ENCODE measurements at places on chromosomes 13 and 19. TPM values are rescaled to one million over a fixed set of nuclear protein-coding genes. Genes with fewer than 3 reads are reported as not detected.

Gene PEAK3
- not detected for total RNA-seq

Gene CLEC11A
- total RNA-seq = 16.2 TPM

Gene TSEN34
- 140 TPM for total RNA-seq

Gene RXFP2
- not detected for total RNA-seq

Gene GPC6
- 11.0 TPM for total RNA-seq

Gene LHFPL6
- 19.1 TPM for total RNA-seq

Gene ACP7
- total RNA-seq = not detected

Gene IL4I1
- 20.6 TPM for total RNA-seq

Gene PRTN3
- total RNA-seq = not detected

Gene CLEC4G
- total RNA-seq = not detected

Gene HOMER3
- 518 TPM for total RNA-seq

Gene LILRB2
- total RNA-seq = not detected

Gene SLC6A16
- 2.3 TPM for total RNA-seq

Gene MVB12A
- total RNA-seq = 88.2 TPM

DNA sequence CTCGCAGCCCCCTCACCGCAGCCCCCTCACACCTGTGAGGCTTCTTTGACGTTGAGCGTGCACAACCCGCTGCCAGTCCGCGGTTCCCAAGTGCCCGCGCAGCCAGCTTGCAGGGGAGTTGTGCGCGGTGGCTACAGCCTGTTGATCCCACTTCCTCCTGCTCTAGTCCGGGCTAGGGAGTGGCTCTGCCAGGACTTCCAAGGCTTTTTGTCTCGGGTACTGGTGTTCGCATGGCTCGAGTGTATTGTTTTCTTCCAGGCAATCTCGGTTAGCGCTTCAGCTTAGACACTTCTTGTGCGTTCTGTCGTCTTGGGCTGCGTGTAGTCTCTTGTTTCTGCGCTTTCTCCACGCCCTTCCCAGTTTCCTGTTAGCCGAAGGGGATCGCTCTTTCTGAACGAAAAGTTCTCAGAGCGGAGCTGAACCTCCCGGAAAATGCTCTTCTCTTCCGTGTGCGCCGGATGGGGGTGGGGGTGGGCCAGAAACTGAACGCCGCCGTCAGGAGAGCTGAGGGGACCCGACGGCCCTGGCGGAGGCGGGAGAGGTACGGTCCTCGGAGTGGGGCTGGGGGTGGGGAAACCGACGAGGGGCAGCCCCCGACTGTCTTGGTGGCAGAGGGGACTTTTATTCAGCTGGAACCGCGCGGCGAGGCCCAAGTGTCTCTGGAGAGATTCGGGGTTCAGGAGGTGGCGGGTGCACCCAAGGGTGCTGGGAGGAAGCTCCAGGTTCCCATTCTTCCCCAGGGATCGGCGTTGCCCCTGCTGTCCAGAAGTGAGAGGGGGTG lies 697 bp upstream of the DGKH start:
- DNase-seq = no peak

- DNase-seq = no peak
Observed at GRCh38 chr13:110211735-110212134, 95.2 kb downstream of the COL4A1 start.

DNA sequence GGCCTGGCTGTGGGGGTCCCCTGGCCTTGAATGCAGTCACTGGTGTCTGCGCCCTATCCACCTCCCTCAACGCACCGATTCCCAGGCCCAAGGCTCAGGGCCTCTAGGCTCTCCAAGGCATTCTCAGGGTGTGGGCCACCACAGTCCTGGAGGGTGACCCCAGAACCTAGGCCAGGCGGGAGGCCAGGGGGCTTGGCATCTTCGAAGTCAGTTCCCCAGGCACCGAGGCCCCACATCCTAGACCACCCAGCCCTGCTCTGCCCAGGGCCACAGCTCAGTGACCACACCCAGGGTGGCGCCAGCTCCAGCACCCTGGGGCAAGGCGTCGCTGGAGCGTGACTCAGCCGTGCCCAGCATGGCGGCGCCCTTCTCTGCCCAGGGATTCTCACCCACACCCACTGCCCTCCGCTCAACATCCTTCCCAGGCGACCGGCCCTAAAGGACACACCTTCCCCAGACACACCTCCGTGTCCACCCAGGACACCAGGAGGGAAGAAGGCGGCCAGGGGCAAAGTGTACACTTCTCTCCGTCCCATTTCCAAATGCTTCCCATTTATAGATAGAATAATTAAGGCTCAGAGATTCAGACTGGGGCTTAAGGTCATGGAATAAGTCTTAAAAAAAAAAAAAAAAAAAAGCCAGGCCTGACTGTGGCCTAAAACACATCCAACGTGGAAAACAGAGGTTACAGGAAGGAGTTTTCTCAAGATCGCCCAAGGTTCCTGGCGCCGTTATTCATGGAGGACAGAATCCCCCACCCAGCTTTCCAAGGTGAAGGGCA lies 36.4 kb upstream of the NANOS3 start:
- DNase-seq = no peak

DNA sequence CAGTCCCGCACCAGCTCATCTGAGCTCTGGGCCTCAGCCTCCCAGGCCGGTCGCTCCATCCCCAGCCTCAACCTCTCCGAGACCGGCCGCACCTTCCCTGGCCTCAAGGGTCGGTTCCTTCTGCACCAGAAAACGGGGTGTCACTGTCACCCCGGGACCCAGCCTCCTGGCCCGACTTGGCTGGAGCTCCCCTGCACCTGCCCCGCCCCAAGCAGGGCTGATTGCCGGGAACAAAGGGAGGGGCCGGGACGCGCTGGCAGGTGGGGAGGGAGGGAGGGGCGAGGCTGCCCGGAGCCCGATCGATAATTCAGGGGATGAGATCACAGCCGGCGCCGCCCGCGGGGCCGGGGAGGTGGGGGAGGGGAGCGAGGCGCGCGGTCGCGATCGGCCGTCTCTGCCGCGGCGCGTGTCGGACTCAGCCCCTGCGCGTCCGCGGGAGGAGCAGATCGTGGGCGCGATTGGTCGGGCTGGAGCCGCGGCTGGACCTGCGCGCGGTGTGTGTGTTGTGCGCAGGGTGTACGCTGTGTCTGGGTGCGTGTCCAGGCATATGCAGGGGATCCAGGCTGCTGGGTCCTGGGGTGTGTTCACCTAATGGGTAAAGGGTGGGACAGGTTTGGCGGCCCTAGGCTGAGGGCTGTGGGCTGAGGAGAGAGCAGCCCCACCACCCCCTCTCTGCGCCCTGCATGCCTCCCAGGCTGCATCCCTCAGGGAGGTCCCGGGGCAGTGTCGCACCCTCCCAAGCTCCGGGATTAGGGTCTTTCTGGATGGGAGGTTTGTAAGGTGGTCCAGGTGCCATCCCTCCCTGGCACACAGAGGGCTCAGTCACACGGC lies 1.1 kb upstream of the SHC2 start:
- DNase-seq = no peak

DNA sequence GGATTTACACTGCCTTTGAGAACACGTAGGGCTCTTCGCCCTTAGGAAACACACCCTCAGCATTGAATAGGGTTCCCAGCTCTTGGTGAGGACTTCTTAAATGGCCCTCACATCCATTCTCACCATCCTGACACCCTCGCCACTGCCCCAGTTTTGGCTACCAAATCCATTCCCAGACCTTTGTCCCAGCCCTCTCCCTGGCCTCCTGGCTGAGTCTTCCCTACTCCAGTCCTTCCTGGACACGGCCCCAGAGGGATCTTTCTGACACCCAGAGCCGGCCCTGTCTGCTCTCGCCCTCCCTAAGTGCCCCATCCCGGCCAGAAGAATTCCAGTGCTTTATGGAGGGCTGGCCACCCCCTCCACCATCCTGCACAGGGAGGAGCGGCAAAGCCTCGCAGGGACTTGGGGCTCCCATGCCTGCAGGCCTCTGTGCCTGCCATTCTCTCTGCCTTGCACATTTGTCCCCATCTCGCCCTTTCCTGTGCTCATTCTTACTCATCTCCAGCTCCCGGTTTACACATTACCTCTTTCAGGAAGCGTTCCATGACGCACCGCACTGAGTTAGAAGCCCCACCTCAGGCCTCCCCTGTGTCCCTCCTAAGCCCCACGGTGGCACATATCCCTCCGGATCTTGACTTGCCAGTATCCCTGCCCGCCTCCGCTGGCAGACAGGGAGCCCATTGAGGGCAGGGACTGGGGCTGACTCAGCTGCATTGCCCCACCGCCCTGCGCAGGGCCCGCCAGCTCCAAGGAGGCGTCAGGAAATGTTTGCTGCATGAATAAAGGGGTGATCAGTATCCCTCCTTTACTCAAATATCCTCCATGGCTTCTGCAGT lies 11.0 kb upstream of the KLK14 start:
- DNase-seq = no peak

GRCh38 chr19:50686310-50687032 lies 33.1 kb downstream of the SHANK1 start:
- no peak for DNase-seq

- no peak for DNase-seq
Observed at GRCh38 chr13:67147342-67148133, 82.6 kb downstream of the PCDH9 start.

DNA sequence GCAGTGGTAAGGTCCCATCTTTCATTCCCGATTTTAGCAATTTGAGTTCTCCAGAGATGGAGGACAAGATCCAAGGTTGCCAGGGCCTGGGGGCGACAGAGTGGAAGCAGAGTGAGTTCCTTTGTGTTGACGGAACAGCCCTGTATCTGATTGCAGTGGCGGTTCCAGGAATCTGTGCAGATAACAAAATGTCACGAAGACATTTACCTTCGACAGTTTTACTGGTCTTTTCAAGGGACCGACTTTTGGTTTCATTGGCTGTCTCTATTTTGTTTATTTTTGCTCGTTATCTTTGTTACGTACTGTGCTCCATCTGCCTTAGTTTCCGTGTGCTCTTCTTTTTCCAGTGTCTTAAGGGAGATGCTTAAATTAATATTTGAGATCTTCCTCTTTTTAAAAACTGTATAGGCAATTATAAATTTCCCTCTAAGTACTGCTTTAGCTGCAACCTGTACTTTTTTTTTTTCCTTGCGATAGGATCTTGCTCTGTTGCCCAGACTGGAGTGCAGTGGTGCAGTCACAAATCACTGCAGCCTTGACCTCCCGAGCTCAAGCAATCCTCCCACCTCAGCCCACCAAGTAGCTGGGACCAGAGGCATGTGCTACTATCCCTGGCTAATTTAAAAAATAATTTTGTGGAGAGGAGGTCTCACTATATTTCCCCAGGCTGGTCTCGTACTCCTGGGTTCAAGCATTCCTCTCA lies 23.2 kb downstream of the KDM4B start:
- no peak for DNase-seq

DNA sequence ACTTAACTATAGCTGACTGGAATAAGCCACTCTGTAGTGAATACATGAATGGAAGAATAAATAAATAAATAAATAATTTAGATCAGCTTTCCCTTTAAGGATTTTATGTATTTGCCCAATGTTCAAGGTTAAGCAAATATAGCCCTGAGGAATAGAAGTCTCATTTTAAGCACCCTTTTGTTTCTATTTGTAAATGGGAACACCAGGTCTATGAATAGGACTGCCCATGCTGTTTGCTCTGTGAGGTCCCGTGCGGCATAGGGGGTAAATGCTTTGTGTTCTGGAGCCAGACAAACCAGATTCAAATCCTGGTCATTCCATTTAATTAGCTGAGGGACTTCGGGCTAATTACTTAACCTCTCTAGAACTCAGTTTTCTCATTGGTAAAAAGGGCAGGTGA lies 29.3 kb downstream of the CBY2 start:
- no peak for DNase-seq

DNA sequence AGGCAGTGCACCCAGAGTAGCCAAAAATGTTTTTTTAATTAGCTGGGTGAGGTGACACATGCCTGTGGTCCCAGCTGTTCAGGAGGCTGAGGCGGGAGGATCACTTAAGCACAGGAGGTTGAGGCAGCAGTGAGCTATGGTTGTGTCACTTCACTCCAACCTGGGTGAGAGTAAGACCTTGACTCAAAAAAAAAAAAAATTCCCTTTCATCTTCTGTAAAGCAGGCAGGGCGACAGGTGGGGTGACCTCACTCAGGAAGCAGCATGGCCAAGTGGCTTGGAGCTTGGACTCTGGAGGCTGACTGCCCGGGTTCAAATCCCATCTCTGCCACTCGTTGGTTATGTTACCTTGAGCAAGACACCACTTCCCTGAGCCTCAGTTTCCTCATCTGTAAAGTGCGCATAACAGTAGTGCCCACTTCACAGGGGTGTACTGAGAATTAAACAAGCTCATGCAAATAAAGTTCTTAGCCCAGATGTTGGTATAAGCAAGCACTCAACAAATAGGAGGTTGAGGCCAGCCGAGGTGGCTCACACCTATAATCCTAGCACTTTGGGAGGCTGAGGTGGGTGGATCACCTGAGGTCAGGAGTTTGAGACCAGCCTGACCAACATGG lies 48.3 kb downstream of the MAP4K1 start:
- DNase-seq = no peak

DNA sequence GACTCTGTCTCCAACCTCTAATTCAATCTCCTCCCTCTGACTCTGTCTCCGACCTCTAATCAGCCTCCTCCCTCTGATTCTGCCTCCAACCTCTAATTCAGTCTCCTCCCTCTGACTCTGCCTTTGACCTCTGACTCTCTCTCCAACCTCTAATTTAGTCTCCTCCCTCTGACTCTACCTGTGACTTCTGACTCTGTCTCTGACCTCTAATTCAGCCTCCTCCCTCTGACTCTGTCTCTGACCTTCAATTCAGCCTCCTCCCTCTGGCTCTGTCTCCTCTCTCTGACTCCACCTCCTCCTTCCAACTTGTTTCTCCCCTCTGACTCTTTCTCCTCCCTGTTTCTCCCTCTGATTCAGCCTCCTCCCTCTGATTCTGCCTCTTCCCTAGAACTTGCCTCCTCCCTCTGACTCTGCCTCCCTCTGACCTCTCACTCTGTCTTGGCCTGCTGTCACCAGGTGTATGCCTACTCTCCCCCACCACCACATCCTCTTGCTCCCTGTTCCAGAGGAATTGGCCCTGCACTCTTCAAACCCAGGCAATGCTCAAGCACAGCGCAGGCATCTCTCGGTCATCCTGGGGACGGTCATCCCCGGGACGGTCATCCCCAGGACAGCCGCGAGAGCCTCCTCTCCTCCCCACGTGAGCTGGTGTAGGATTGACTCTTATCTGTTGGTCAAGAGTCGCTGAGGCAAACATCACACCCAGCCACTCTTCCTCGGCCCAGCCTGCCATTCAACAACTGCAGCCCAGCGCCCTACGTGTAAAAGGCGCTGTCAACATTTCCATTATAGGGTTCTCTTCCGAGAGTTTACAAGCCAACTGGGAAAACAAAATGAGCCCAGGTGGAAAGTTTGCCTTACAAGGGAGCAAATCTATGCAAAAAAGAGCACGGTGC lies 60.2 kb downstream of the ZIC5 start:
- DNase-seq = no peak

- no peak for DNase-seq
Observed at GRCh38 chr13:20383058-20383457, 142.6 kb downstream of the CRYL1 start.

- DNase-seq = no peak
Observed at GRCh38 chr13:23157781-23158180, 23.0 kb upstream of the SGCG start.

GRCh38 chr19:33812388-33813330 lies 16.0 kb downstream of the KCTD15 start:
- no peak for DNase-seq

- no peak for DNase-seq
Observed at GRCh38 chr13:73300718-73301425, 242.1 kb downstream of the KLF5 start.

DNA sequence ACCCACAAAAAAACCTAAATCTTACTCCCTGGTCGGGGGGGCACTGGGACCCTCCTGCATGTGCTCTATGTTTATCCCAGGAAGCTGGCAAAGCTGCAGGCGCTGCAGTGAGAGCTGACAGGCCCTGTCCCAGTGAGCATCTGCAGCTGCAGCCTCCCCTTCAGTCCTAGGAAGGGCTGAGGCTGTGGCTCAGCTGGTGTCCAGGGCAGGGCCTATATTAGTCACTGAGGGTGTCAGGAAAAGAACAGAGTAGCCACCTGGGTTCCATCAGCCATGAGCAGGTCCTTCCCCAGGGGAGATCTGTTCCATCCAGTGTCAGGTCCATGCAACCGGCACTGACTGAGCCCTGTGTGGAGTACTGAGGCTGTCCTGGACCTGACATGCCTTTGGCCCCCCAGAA lies 120.5 kb downstream of the TNFRSF19 start:
- no peak for DNase-seq

Data from glomerular endothelial cell (primary cell).